Sciatic nerve (tissue), 2 donors: ENCODE measurements at places on chromosomes 12 and 14. TPM values are rescaled to one million over a fixed set of nuclear protein-coding genes. Genes with fewer than 3 reads are reported as not detected.

GRCh38 chr14:100159094-100159864, at the start of gene DEGS2:
TSS of gene DEGS2 (minus strand) at chr14:100159645. CDS start at chr14:100159587, 58 bp downstream.
- no peak for DNase-seq

GRCh38 chr12:110126557-110126956, 2.4 kb downstream of the IFT81 start:
- no peak for DNase-seq

The NUDT4 gene
- total RNA-seq, result 50.0 TPM

GRCh38 chr14:52531481-52531880, 20.8 kb downstream of the TXNDC16 start:
- no peak for DNase-seq

- no peak for DNase-seq
These were observed 26.1 kb downstream of the SGPP1 start for GRCh38 chr14:63701606-63702299.

The DEPDC4 gene
- 1.5 TPM for total RNA-seq

The ACOT6 gene
- not detected for total RNA-seq

GRCh38 chr12:27014859-27015729, 910 bp upstream of the TM7SF3 start:
- no peak for DNase-seq

The OR4Q3 gene
- not detected for total RNA-seq

- no peak for DNase-seq
These were observed 783.8 kb downstream of the VRK1 start for GRCh38 chr14:97581016-97581415.

DNA sequence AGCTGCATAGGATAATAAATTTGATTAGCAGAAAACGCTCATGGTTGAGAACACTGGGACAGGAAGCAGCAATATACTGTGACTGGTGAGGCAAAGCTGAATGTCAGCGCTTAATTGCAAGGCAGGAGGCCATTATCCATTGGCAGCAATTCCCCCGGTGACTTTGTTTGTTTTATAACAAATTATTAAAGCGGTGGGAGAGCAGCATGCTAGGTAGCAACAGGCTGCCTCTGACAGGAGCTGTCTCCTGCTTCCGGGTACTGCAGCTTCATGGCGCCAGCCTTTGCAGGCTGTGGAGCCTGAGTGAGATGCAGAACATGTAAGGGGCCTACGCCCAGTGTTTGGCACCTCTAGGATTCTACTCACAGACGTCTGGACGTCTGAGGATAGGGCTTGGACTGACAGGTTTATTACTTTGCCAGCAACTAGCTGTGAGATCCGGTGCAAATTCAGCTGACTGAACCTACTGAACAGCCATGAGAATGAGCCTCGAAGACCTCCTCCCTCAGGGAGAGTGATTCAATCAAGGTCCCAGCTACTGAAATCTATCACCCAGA, 82.1 kb upstream of the SSTR1 start:
- DNase-seq, result no peak

The SYCP3 gene
- not detected for total RNA-seq

DNA sequence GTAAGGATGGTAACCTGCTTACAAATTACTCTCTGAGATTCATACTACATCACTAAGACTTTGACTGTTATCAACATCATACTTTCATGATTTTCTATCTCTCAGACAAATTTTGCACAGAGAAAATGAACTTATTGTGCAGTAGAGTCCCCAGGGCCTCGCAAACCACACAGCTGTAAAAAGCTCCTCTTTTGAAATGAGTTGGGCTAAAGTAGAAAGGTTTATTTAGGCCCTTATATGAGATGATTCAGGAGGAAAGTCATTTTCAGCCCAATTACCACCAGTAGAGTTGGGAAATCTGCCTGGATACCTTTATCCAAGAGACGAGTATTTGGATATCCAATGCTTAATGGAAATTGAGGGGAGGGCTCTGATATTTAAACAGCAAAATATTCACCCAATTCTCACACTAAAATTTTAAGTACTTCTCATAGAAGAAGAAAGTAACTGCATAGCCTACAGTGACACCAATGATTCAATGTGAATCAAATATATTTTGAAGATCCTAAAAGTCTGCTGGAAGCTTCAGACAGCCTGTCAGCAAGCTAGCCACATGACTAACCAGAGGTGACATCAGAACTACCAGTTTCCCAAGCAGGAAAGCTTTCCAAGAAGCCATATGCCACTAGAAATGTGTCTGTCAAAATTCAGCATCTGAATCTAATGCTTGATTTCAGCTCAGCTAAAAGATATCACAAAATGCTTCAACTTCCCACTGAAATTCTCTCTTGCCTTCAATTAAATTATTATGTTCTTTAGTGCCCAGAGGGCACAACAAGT, 190.1 kb upstream of the SYT1 start:
- DNase-seq, result no peak

GRCh38 chr12:110677206-110677911, 11.6 kb downstream of the HVCN1 start:
- no peak for DNase-seq
